Thoracic aorta endothelial cell (primary cell): ENCODE measurements at places on chromosomes 12 and 14. TPM values are rescaled to one million over a fixed set of nuclear protein-coding genes. Genes with fewer than 3 reads are reported as not detected.

ITPR2 gene
- 111 and 123 TPM in 2 replicates for total RNA-seq

C12orf50 gene
- 0.13 TPM in 1 of 2 replicates, not detected in the other for total RNA-seq

RERG gene
- not detected in 2 replicates for total RNA-seq

MUCL1 gene
- total RNA-seq: not detected in 2 replicates

KRT73 gene
- not detected in 2 replicates for total RNA-seq

PDZRN4 gene
- total RNA-seq: not detected in 2 replicates

LETMD1 gene
- total RNA-seq: 32.6 and 39.6 TPM in 2 replicates

BCL2L2 gene
- total RNA-seq: 18.5 and 22.2 TPM in 2 replicates
